GM13977 (cell line): ENCODE measurements at places on chromosomes 6 and 20.

DNA sequence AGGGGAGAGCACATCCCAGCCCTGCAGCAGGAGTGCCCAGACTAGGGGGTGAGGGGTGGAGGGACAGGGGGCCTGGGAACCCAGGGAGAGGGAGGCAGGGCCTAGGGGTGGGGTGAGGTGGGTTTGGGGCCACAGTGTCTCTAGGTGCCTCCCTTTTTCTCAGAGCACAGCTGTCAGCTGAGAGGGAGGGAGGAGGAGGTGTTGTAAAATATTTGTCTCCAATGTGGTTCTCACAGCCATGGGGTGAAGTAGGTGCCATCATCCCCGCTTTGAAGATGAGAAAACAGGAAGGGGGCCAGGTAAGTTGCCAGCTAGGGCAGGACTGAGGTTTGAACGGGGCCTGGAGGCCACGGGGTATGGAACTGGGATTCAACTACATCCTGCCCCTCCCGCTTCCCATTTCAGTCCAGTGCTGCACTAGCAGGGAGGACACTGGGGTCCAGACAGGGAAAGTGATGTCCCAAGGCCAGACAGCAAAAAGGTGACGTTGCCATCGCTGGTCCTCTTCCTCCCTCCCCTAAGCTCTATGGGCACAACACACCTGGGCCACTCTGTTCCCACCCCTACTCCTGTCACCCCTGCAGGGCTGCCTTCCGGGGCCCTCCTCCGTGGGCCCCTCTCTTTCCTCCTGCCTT is 20.3 kb downstream of the PACSIN1 start:
- DNase-seq = no peak

GRCh38 chr6:31888276-31889258 is 8.9 kb downstream of the EHMT2 start:
- peak; percentile 73 for DNase-seq

DNA sequence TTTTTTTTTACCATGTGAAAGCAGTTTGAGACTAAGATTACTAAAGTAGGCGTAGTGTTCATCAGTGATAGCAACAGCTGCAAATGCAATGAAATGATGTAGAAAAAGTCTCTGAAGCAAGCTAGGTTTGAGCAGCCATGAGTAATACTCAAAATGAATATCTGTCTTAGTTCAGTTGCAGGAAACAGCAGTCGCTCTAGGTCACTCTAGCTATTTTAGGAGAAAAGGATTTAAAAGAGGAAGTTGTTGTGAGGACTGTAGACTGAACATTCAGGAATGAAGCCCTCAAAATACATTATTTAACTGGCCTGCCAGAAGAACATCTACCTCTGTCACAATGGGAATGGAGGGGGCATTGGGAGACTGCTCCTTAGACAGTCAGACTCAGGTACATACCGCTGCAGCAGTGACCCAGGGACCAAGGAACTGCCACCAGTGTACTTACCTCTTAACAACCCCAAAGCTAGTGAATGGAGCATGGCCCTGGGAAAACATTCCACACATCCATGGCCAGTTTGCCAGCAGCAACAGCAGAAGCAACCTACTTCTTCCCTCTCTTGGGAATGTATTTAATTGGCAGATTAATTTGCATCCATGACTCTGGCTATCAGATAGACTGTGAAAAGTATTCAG is 243.0 kb upstream of the KHDRBS2 start:
- DNase-seq = no peak

DNA sequence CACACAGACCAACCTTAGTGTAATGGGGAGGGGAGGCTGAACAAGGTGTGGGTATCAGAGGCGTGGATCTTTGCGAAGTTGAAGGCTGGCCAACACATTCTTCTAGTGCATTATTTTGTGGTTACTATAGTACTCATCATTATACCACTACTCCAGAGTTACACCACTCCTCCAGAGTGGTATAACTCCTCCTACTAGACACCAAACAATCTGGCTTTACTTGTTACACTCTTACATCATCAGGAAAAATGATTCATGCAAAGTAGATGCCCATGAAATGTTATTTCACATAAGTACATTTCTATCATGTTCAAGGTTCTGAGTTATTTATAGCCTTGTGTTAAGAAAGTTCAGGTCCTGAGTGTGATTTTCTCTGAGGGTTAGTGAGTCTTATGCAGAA is 443.1 kb upstream of the OPRM1 start:
- DNase-seq = no peak

DNA sequence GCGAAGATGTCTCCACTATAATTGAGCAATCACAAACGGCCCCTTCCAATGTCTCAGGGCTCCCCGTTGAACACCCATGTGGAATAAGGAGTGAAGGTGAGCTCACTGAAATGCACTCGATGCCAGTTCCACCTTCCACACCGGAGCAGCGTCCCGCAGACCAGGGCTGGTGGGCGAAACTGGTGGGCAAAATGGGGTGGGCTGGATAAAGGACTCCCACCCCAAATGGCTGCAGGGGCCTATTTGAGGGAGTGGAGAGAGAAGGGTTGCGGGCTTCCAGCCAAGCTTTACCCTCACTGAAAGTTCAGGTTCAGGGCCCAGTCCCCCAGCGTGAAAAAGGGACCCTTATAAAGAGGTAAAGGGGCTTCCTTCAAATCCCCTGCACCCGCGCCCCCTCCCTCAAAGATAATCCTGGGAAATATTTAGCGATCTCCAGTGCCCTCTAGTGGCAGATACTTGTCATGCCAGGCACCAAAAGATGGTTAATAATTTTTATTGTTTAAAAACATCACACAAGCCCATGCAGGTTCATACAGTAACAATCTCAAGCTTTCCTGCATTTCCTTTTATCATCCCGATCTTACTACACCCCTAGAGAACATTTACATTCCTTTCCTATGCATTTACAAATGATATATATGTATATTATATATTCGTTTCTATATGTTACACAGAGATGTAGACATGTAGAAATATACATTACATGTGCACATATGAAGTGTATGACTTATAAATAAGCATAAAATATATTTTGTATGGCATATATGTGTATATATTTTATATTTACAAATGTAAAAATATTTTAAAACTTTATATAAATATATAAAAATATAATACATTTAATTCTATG is 58.2 kb upstream of the NKX2-2 start:
- DNase-seq = peak; percentile 32

DNA sequence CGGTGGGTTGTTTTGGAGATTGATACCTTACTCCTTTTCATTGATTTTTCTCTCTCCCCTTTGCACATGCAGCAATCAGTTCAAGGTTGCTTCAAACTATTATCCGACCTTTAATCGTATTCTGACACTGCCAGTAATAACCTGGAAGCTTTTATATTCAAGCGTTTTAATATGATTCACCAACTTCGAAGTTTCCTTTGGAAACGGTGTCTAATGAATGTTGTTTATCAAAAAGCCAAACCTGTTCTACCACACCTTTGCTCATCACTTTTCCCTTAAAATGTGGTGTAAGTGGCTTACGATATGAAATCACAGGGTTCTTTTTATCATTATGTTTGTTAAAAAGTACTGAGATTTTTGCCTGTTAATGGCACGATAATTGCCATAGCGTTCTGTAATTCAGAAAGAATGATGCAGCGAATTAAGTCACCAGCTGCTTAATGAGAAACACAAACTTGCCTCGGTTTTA is 660 bp downstream of the STXBP5 start:
- no peak for DNase-seq

GRCh38 chr6:136922685-136923006 is 545 bp downstream of the SLC35D3 start:
- DNase-seq = no peak

DNA sequence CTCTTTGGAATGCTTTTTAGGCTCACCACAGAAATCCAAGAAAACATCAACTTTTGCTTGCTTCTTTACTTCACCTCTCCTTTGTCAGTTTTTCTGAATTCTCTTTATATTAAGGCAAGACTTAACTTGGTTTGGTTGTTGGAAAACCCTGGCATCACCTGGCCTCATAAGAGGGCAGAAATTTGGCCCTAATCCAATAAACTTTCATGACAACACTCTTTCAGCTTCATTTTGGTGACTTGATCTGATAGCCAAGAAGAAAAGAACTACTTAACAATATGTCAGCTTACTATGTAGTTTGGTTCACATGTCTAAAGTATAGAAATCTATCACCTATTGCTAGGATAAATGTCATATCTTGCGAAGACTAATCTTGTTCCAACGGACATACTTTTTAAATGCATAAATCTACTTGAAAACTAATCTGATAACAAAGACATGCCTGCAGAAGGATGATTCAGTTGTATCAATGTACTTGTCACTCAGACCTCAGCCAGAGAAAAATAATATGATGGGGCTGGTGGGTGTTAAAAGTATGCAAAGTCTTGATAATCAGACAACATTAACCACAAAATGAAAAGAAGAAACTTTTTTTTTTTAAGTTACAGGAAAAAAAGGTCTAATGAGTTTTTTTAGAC is 19.3 kb upstream of the HBS1L start:
- no peak for DNase-seq

DNA sequence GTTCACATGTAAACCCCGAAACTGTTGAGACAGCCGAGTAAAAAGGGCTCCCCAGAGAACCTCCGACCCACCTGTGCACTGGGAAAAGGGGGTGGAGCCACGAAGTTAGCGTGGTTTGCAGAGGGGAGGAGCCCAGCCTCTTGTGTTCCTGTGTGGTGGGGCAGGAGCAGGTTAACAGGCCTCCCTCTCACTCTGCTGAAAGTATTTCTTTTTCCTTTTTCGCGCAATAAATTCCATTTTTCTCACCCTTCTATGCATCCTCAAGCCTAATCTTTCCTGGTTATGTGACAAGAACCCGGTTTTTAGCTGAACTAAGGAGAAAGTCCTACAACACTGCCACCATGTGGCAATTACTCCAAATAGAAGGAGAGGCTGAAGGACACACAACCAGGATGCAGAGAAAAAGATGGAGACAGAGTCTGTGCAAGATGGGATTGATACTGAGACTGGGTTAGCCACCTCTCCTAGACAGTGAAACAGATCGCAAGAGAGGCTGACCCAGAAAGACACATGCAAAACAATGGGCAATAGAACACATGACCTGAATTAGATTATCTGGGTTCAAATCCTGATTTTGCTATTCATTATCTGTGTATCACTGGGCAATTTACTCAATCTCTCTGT is 168.7 kb upstream of the PRSS16 start:
- DNase-seq = peak; percentile 34

- no peak for DNase-seq
Observed at GRCh38 chr6:17630511-17631073, 30.5 kb downstream of the FAM8A1 start.

- DNase-seq = no peak
Observed at GRCh38 chr20:16701296-16701695, 28.5 kb upstream of the SNRPB2 start.

DNA sequence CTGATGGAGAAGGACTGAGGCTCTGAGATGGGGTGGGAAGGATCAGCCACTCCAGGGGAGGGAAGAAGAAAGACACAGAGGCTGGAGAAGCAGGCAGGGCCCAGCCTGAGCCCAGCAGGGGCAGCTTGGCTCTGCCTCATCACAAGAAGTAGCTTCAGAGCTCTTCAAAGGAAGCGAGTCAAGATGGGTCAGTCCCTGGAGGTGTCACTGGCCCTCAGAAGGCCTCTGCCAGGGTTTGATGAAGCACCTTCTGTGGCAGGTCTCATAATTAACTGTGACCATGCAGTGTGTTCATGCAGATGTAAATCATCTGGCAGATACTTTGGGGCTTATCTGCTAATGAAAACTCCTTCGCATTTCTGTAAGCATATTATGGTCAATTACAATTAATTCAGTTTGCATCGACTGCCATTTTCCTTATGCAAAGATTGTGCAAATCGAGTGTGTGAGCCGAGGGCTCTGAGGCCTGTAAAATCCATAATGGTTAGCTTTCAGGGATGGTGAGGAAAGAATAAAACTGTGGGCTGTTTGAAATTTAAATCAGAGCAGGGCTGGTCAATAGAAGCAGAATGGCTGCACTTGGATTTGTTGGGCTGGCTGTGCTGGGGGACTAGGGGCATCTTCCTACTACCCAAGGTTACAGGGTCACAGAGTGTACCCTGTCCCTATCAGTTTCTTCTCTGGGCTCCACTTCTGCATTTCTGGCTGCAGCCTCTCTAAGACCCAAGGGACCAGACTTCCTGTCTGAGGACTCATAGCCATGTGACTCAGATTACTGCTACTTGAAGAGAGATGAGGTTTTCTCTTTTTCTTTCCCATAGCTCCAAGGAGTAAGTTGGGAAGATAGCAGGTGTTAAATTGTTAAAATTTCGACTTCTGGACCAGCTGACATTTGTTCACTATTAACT is 376.6 kb downstream of the DHX35 start:
- DNase-seq = peak; percentile 6

DNA sequence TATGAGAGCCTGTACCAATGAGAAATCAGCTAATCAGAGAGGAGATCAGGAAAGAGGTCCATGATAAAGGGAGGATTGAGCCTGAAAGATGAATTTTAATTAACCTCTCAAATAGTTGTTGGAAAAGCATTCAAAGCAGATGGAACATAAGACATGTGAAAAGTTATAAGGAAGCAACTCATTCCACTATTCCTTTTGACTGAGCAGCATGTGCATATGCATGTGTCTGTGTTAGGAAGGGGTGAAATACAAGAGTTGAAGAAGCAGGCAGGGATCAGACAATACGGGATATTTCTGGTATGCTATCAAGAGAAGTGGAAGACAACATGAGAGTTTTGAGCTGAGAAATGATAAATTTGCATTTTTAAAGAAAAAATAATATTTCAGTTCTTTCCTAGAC is 624.8 kb upstream of the PTCHD4 start:
- no peak for DNase-seq
